WTC11 (cell line): ENCODE measurements at places on chromosomes 5 and 9.

DNA sequence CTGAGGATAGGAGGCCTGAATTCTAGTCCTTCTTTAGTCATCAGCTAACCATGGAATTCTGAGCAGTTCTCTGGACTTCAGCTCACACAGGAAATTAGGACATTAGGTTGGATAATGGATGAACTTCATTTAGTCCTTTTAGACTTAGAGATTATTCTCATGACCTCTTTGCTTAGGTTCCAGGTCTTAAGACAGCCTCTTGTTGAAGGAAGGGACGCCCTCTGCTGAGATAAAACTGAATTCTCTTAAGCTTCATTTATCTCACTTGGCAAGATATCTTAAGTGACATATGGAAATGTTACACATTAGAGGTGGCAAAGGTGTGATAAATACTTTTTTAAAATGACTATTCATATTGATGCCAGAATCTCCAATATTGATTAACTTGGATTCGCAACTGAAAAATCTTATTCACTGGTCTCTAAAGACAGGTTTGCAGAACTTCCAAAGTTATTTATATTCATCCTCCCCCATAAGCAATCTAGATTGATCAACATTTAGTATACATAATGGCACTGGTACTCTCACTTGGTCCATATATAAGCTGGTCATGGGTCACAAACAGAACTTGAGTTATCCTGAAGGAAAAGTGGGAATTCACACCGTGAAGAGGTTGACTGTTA, 16.9 kb upstream of the ZNF366 start:
- no peak for DNase-seq

GRCh38 chr5:96487859-96488258, 54.8 kb upstream of the PCSK1 start:
- DNase-seq, result no peak

DNA sequence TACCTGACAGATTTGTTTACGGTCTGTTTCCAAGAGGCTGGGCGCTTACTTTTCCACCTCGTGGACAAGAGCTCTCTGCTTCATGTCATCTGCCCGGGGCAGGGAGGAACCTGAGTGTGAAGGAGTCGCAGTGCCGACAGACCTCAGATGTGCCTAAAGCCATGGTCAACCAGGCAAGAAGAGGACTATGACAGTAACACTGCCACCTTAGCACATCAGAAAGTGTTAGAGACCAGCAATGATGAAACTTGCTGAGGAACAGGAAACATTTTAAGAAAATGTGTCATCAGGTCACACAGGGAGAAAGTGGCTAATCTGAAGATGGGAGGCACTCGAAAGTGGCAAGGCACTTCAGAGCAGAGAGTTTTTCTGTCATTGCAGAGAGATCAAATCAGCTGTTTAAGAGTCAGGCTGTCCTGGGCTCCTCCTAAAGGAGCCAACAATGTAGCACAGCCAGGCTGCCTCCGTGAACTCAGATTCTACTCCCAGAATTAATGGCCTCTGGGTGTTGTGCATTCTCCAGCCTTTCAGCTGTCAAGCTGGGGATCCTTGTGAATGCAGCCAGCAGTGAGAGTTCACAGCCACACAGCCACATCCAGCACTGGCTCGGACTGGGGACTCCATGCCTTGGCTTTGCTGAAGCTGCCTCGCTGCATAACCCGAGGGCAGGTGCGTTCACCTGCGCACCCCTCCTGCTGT, 94.6 kb downstream of the RAPGEF1 start:
- no peak for DNase-seq

- DNase-seq, result no peak
Observed at GRCh38 chr9:89623925-89624420, 19.2 kb downstream of the GADD45G start.

GRCh38 chr5:98482321-98483300, 290.9 kb upstream of the RGMB start:
- DNase-seq, result no peak

DNA sequence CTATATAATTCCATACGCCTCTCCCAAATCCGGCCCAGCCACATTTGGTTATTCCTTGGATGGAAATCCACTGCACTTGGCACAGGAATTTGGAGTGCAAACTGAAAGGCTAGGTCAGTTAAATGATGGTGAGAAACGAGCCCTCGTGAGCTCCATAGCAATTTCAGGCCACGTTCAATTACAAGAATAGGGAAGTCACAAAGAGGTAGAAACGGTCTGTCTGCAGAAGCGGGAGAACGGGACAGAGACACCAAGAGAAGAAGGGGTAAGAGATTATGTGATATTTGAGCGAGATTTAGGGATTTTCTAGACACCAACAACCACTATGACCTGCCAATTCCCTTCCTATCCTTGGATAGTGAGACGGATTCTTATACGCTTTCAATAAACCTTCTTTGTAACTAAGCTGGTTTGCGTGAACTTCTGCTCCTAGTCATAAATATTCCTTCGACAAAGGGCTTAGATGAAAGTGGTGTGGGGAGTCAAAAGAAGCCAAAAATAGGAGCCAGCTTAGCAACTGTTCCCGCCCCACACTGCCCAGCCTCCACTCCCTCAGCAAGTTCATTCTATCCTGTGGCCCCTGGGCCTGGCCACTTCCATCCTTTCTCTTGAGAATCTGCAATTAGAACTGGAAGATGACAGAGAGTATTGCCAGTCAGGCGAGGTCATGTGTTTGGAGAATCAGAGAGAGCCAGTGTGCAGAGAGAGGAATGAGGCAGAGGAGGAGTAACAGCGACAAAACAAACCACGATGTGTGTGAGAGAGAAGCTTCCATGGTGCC, 118.4 kb downstream of the ZNF608 start:
- no peak for DNase-seq

GRCh38 chr9:133488686-133489252, 9.9 kb upstream of the SLC2A6 start:
- DNase-seq, result no peak

- DNase-seq, result no peak
Observed at GRCh38 chr5:102314328-102314727, 18.2 kb upstream of the SLCO4C1 start.

DNA sequence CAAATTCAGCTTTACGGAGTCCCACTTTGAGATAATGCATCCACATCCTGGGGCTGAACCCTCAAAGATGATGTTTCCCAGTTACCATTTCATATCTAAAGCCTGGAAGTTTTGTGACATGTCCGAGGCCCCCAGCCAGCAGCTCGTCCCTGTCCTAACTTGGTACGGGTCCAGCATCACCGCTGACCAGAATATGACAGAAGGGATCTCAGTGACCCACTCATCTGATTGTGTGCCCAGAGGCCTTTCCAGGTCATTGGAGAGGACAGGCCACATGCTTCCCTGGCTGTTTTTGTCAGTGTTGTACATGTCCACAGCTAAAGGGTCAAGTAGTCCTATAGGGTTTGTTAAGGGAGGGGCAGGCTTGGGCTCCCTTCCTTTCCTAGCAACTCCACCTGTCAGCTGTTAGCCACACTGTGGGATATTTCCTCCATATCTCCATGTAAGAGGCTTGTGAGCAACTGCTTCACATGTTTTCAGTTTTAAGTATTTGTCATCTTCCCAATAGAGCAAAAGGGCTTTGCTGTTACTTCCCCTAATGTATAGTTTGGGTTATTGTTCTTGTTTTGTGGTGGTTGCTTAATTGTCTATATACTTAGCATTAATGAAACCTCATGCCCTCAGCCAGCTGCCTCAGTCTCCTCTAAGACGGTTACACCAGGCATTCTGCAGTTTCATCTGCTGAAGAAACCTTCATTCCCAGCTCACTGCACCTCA, 33.4 kb downstream of the SECISBP2 start:
- no peak for DNase-seq

- DNase-seq, result no peak
Observed at GRCh38 chr5:50856401-50857119, 190.1 kb downstream of the PARP8 start.

DNA sequence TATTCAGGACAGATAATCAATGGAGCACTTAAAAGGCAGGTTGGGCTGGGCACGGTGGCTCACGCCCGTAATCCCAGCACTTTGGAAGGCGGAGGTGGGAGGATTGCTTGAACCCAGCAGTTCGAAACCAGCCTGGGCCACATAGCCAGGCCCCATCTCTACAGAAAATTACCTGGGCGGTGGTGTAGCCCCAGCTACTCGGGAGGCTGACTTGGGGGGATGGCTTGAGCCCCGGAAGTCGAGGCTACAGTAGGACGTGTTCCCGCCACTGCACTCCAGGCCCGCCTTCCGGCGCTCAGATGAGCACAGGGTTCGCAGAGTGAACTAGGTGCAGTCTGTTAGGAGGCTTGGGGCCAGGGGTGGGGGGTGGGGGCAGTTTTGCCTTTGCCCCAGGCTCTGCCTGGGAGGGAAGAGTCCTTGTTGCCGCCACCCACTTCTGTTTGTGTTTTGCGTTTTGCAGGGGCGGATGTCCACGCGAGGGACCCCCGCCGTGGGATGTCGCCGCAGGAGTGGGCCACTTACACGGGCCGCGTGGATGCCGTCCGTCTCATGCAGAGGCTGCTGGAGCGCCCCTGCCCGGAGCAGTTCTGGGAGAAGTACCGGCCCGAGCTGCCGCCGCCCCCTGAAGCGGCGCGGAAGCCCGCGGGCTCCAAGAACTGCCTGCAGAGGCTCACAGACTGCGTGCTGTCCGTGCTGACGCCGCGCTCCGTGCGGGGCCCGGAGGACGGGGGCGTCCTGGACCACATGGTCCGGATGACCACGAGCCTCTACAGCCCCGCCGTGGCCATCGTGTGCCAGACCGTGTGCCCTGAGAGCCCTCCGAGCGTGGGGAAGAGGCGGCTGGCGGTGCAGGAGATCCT, 85.2 kb downstream of the ANKRD33B start:
- no peak for DNase-seq

GRCh38 chr9:106107716-106108115, 413.4 kb downstream of the TMEM38B start:
- DNase-seq, result no peak

GRCh38 chr9:70559102-70559501, 144.6 kb upstream of the KLF9 start:
- DNase-seq, result no peak

GRCh38 chr5:134215757-134216156, 10.1 kb downstream of the PPP2CA start:
- no peak for DNase-seq

GRCh38 chr9:2872931-2873323, 29.0 kb upstream of the PUM3 start:
- DNase-seq, result no peak

- DNase-seq, result peak; percentile 17
Observed at GRCh38 chr5:1751026-1751863, 48.4 kb downstream of the MRPL36 start.

- no peak for DNase-seq
Observed at GRCh38 chr5:53554444-53554843, 6.0 kb upstream of the NDUFS4 start.

DNA sequence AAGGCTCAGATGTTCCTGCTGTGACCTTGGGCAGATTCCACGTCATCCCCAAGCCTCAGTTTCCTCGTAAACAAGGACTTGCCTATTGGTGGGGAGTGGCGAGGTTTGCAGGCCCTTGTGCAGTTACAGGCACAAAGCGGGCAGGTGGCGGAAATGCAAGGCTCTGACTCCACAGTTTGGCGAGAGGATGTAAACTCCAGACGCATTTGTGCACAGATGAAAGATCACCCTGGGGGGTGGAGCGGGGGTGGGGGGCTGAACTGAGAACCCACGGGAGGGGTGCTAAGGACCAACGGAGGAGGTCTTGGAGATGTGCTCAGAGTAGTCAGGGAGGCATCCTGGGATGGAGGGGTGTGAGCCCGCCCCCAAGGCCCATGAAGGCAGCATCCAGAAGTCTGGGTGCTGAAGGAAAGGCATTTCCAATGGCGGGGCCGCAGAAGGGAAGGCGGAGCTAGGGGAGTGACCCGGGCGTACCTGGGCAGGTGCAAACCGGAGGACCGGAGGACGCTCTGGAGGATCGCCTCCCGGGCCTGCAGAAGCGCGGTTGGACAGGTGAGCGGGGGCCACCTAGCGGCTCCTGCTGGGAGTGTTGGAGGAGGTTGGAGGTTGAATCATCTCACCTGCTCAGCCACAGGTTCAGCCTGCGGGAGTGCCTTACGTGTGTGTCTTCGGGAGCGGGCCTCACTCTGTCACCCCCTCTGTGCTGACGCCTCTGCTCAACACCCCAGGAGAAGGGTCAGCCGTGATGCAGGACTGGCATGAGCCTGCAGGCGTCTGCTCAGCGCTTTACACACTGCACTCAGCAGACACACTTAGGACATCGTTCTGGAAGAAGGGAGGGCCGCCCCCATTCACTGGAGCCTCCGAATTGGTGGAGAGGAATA, 1.9 kb upstream of the FIBCD1 start:
- peak; percentile 98 for DNase-seq

- no peak for DNase-seq
Observed at GRCh38 chr9:2420543-2420942, 201.0 kb upstream of the VLDLR start.

GRCh38 chr5:112059579-112060135, 302.7 kb upstream of the NREP start:
- DNase-seq, result no peak

DNA sequence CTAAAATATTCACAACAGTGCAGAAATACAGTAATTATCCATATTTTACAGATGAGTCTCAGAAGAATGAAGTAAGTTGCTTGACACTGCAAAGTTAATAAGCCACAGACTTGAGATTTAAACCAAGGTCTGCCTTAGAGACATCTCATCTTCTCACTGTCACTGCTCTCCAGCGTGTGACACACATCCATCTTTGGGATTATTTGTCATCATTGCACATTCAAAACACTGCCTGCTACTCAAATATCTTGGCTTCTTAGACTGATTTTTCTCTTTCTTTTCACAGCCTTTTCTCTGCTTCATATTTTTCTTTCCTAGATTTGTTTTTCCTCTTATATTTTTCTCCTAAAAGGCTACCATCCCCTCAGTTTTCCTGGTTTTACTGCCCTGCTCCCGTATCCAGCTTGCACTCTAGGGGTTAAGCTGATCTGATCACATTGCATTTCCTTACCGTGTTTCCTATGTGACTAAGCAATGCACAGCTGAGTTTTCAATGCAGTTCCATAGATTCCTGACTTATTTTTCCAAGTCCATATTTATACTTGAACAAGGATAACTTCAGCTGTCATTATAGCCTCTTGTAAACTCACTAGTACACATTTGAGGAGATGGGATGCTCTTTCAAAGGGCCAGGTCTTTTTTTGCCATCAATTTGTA, 353.0 kb downstream of the PLK2 start:
- no peak for DNase-seq

DNA sequence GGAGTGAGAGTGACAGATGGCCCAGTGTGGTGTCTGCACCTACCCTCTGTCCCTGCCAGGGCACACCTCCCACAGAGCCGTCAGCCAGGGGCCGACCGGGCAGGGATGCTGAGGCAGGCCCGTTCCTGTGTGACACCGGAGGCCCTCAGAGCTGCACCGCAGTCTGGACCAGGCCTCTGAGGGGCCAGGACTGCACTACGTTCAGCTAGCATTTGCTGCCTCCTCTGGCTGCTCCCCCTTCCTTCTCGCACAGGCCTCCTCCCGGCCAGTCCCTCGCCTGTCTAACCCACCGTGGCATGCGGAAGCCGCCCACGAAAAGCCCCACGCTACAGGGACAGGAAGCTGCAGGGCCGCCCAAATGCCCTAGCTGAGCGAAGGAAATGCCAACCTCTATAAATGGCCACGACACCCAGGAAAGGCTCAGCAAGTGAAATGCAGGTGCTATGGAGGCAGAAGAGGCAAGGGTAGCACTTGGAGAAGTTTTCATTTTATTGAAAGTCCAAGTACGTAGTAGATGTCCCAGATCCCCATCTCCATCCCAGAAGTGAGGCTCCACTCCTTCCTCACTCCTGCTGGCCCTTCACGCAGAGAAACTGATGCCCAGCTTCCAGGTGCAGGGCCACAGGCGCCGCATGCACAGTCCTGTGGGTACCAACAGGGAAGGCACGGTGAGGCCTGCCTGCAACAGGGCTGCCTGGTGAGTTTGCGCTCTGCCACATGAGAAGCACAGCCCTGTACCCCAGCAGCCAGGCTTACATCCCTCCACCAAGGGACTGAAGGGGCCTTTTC, 38.7 kb downstream of the MAPK9 start:
- no peak for DNase-seq

GRCh38 chr5:1184481-1184880, 16.9 kb upstream of the SLC6A19 start:
- no peak for DNase-seq
